ENCODE measurements at places on chromosomes 1 and 21.

DNA sequence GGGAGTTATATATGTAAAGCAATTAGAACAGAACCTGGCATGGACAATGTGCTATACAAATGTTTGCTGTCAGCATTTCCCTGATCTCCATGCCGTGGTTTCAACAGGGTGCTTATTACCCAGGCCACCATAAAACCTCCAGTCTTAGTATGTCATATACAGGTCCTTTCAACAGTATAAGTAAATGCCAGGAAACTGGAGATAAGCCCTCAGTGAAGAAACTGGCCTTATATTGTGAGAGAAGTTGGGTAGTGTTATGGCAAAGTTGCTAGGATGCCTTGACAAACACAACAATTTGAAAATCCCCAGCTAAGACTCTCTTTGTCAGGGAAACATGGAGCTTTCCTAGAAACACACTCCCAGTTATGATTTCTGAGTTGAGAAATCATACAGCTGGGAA lies 850.2 kb upstream of the ADAMTS5 start:
- DNase-seq, result no peak

DNA sequence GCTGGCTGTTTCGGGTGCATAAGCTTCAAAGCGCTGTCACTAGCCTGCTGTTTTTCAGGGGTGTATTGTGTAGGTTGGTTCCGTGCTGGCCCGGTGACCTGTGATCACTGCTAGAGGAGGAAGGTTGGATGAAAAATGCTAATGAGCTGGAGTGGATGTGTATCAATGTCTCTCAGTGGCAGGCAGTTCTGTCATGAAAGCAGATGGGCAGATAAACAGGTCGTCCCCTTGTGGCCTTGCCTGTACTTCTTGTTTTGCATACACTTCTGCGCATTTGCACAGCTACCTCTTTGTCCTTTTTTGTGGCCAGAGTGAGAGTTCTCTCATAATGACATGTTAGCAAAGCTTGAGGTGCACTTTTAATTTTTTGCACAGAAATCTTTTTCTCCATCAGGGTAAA lies 2.9 kb downstream of the SELENON start:
- DNase-seq, result no peak

- no peak for DNase-seq
Measured at GRCh38 chr1:204760757-204761156, 75.2 kb upstream of the LRRN2 start.

- no peak for DNase-seq
Measured at GRCh38 chr1:222006715-222007114, 264.8 kb upstream of the DUSP10 start.

GRCh38 chr1:156368889-156369684 lies at the start of gene RHBG:
Gene RHBG (plus strand): TSS chr1:156369211. CDS start chr1:156369250, 39 bp downstream.
- DNase-seq, result peak; percentile 26

- no peak for DNase-seq
Measured at GRCh38 chr1:190274721-190275120, 202.9 kb downstream of the BRINP3 start.

GRCh38 chr1:8395433-8395866 lies 77.5 kb downstream of the SLC45A1 start:
- no peak for DNase-seq

DNA sequence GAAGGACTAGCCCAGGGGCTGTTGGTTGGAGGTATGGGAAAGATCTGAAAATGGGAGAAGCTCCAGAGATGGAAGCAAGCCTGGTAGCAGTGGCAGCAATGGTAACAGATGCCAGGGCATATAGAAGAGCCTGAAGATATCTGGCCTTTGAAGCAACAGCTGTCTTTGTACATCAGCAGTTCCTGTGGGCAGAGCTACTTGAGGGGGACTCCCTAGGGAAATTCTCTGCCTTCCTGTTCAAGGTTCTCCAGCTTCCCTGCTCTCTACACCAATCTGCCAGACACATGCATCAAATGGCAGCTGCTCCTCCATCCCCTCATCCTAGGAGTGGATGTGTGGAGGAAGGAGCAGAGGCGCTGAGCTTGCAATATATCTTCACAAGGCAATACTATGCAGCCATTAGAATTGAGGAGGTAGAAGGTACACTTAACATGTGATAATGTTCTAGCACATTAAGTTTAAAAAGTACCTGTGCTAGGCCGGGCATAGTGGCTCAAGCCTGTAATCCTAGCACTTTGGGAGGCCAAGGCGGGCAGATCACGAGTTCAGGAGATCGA lies 2.2 kb downstream of the TMEM35B start:
- no peak for DNase-seq

DNA sequence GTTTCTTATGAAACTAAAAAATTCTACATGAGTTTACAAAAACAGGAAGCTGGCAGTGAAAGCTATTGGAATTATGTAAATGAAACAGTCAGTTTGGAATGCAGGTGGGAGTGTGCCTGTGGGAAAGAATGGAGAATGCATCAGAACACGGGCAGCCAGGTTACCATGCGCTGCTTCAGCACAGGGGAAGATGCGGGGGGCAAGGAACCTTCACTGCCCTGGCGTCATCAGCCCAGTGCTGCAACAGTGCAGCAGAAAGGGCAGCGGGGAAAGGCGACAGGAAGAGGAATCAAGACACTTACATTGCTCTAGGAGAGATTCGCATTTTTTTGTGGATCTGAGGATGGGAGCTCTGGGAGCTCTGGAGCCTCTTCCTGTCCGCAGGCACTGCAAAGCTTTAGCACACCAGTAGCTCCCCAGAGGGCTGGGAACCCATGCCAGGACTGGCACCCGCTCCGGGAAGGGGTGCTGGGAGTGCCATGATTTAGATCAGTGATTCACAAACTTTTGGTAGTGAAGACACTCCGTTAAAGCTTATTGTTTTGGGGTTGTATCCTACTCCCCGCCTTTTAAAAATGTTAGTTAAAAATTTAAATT lies 64.1 kb upstream of the WDR26 start:
- DNase-seq, result no peak

DNA sequence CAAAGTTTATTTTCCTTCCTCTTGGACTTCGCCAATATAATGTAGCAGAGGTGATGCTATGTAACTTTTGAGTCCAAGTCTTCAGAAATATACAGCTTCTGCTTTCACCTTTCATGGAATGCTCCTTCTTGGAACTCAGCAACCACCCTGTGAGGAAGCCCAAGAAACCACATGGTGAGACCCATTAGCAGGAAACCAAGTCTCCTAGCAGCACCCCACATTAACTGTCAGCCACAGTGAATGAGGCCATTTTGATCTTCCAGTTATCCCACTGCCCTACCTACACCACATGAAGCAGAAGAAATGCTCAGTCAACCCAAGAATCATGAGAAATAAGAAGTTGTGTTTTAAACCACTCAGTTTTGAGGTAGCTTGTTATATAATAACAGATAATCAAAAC lies 58.2 kb downstream of the PAPPA2 start:
- DNase-seq, result no peak

GRCh38 chr1:208141610-208142192 lies 102.5 kb downstream of the PLXNA2 start:
- DNase-seq, result no peak

DNA sequence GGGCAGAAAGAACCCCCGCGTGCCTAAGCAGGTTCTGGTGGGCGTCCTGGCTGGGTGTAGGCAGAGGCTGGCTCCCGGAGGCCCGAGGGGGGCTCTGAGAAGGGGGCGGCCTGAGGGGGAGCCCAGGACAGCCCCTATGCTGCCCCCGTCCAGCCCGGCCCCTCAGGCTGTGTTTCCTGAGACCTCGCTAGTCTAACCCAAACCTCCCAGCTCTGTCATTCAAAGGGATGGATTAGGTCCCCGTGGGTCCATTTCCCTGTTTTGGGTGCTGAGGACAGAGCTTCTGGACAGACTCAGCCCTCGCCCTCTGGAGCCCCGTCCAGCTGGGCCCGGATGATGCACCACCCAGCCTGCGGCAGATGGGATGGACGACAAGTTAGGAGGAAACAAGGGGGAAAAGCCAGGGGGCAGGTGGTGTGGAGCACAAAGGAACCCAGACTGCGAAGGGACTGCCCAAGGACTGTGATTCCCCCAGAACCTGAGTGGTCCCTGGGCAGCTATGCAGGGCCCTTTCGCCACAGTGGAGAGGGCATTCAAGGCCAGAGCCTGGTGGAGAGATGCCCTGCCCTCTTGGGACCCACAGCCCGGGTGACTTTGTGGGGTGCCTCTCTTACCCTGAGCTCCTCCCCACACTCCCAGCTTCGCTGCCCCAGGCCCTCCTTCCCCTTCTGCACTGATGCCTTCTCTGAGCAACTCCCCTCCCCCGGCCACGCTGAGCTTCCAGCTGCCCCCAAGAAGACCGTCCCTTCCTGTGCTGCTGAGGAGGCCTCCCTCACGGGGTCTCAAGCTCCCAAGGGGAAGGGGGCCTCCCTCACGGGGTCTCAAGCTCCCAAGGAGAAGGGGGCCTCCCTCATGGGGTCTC lies 2.8 kb downstream of the HES4 start:
- DNase-seq, result no peak

GRCh38 chr1:6601049-6601922 lies 1.4 kb downstream of the KLHL21 start:
- no peak for DNase-seq

DNA sequence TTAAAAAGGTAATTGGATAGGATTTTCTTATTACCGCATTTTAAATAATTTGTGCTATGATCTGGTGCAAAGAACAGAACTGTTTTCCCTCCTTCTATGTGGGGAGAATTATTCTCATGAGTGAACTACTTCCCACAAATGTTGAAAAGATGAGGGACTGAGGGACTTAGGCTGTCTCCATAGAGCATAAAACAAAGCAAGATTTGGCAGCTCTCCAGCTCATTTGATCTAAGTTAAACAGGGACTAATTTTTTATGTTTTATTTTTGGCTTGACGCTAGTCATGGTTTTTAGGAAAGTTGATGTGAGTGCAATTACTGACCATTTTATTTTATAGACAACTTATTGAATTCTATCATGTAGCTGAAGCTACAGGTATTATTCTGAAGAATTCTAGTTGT lies 362.3 kb downstream of the HLX start:
- DNase-seq, result no peak

GRCh38 chr1:7760245-7760644 lies 10.9 kb upstream of the VAMP3 start:
- DNase-seq, result no peak

DNA sequence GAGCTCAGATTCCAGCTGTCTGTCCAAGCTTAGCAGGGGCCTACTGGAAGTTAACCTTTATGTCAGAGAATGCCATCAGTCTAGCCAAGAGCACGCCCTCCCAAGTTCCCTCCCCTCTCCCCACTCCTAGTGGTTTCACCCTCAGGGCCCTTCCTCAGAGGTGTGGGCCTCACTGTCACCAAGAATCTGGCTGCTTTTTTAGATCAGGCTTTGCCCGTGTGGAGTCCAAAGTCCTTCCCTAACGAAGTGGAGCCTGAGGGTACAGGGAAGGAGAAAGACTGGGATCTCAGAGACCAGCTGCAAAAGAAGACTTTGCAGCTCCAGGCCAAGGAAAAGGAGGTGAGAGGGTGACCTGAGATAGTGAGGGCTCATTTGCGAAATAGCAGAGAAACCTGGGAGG lies 4.1 kb downstream of the C1orf74 start:
- no peak for DNase-seq

GRCh38 chr1:155081472-155082300 lies 3.0 kb downstream of the EFNA3 start:
- no peak for DNase-seq

GRCh38 chr1:23122023-23122748 lies 46.5 kb downstream of the LUZP1 start:
- DNase-seq, result no peak

DNA sequence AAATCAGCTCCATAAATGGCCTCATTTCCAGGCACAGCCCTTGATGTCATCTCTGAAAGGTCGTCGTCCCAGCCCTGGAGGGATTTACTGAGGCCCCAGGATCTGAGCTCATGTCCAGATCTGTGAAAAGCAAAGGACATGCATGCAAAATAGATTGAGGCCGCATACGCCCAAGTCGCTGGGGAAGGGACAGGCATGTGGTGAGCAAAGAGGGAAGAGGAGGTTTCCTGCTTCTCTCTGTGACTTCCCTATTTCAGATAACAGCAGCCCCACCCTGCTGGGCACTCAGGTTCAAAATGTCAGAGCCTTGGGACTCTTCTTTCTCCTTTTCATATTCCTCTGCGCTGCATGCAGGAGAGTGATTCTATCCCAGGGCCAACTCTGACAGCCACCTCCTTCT lies 197.2 kb downstream of the ADSS2 start:
- no peak for DNase-seq

DNA sequence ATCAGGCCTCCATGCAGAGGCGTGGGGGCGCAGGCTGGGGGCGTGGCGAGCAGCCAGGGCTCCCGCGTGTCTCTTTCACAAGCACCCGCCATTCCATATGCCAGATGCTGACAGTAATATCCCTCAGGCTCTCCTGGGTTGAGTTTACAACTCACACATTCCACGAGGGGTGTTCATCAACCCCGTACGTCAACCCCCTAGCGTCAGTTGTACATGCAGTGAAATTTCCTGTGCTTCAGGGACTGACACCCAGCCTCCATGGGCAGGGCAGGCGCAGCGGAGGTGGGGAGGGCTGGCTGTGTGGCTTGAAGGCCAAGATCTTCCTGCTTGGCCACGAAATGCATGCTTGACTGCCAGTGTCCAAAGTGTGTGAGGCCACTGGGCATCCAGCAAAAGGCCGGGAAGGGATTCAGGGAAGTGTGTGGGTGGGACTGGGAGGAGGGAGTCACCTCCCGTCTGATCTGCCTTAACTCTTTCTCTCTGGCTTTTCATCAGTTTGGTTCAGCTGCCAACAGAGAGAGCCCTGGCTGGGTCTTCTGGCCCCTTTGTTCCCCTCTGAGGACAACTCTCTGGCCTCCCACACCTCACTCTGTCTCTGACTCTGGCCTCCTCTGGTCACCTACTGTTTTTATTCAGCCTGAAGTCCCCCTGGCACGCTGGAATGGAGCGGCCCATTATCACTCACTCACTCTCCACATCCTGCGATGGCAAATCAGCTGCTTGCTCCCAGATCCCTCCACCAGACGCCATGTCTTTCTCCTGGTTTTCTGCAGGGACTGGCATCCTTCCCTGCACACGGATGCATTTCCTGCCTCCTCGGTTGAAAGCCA lies 33.8 kb downstream of the CLIC6 start:
- DNase-seq, result no peak

DNA sequence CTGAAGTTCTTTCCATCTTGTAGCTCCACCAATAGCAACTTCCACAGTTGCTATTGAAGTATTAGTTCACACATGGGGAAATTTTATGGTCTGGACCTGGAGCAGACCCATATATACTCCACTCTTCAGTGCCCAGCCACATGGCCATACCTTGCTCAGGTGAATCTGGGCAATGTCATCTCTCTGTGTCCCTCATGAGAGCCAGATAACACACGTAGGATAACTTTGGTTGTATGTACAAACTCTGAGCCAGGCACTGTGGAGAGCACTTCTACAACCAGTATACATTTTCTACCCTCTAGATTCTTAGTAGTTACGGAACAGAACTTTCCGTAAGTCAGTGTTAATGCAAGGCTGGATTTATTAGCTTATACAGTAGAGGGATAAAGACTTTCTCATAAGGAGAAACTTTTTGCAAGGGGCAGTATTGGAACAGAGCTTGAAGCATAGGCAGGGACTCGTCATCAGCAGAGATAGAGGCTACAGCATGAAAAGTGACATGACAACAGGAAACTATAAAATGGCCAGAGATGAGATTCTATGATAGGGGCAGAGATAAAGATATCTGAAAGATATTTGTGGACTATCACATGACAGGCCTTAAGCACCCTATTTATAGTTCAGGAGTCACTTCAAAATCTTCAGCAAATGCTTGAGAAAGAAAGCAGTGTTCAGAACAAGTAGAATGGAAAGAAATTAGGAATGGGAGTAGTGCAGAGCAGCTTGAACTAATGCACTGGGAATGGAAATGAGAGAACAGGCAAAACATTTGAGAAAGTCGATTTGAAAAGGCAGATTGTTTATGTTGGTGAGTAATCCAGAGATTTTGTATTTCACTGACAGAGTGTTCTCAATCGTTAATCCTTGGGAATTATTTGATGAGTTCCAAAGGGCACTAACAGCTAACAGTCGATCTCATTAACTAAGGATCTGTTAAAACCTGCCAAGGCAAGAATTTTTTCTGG lies 481.8 kb downstream of the USP25 start:
- DNase-seq, result no peak

Data from cerebellar nuclear complex (tissue), 1 donor.